ENCODE measurements at places on chromosomes 7 and 10.
A peak's percentile ranks its signal among the peaks of the same experiment; 100 is the strongest.

- no peak for DNase-seq
Observed at GRCh38 chr7:135745703-135746312, 2.8 kb downstream of the FAM180A start.

DNA sequence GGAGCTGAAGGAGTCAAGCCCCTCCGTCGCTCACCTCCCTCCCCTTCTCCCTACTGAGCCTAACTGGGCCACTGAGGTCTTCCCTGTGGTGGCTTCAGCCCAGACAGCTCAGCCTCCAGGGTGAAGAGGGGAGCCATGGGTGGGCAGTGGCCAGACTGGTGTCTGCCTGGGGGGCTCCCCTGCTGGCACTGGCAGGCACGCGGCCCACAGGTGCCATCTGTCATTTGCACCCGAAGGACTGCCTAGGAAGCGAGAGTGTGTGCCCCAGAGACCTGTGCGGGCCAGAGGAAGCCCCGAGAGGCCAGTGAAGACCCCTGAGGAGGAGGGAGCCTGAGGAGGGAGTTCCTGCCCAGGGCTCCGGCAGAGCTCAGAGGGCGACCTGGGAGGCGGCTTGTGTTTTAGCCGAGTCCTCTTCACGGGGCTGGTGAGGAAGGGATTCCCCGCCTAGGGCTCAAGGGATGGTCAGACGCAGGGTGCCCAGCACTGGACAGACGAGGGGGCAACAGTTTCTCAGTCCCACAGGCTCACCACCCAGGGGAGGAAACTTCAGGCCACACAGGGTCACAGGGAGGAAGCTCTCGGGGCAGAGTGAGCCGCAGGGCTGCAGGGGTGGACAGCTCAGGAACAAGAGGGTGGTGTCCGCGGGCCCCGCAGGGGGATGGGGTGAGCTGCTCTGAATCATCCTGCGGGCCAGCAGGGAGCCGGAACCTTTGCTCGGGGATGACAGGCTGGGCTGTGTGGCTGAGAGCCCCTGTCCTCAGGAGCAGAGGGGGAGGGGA, 76.2 kb upstream of the PPP2R2D start:
- no peak for DNase-seq

DNA sequence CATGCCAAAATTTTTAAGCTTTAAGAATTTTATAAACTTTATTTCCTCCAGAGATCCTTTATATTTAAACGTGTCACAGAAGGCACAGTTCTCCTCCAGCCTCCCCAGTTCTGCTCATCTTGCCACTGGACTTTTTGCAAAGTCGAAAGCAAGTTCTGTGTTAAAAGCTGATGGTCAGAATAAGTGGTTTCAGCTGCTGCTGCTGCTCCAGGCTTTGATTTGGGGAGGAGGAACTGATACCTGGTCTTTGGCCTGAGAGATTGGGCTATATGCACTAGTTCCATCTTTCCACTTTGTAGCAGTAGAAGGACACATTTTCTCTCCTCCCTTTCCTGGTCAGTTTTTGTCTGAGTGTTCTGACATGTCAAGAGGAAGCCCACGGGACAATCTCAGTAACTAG, 435.9 kb upstream of the PHF14 start:
- DNase-seq = no peak

GRCh38 chr7:127833641-127834040, 181.6 kb downstream of the SND1 start:
- no peak for DNase-seq

- DNase-seq = no peak
Observed at GRCh38 chr7:120218712-120219111, 54.3 kb upstream of the KCND2 start.

GRCh38 chr7:100719523-100720278, 567 bp upstream of the EPO start:
- no peak for DNase-seq

- no peak for DNase-seq
Observed at GRCh38 chr7:94264756-94265155, 129.9 kb upstream of the COL1A2 start.

DNA sequence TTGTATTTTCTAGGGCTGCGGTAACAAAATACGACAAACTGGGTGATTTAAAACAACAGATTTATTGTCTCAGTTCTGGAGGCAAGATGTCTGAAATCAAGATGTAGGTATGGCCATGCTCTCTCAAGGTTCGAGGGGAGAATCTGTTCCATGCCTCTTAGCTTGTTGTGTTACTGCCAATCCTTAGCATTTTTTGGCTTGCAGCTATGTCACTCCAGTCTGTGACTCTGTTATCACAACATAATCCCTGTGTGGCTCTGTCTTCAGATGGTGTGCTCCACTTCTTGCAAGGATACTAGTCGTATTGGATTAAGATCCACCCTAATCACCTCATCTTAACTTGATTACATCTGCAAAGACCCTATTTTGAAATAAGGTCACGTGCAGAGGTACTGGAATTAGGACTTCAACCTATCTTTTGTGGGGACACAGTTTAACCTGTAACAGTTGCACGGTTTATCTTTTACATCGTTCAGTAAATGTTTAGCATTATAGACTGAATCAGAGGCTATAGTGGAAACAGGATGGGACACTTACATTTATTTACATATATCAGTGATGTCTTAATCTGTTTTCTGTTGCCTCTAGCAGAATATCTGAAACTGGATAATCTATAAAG, 3.1 kb downstream of the C1GALT1 start:
- no peak for DNase-seq

DNA sequence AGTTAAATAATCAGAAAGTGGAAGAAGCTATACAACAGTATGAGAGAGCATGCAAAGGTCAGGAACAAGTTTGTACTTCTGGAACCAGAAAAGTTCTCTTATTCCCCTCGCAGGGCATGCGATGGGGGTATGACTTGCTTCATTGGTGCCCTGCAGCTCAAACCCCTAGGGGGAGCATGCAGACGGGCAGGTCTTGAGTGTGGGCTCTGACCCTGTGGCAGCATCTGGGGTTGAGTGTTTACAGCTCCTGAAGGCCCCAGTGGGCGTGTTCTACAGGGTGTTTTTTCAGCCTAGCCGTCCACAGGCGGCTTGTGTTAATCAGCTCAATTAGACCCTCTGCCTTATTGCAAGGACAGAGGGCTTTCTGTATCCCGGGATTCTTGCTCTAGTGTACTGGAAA, 44.5 kb downstream of the KIF20B start:
- no peak for DNase-seq

- DNase-seq = peak; percentile 52
Observed at GRCh38 chr10:3811291-3811870, 26.4 kb upstream of the KLF6 start.

Data from GM06990 (cell line).